CD4-positive, alpha-beta T cell treated with Interferon alpha-2 for 1 hour (primary cell): ENCODE measurements at places on chromosomes 3 and 15.

DNA sequence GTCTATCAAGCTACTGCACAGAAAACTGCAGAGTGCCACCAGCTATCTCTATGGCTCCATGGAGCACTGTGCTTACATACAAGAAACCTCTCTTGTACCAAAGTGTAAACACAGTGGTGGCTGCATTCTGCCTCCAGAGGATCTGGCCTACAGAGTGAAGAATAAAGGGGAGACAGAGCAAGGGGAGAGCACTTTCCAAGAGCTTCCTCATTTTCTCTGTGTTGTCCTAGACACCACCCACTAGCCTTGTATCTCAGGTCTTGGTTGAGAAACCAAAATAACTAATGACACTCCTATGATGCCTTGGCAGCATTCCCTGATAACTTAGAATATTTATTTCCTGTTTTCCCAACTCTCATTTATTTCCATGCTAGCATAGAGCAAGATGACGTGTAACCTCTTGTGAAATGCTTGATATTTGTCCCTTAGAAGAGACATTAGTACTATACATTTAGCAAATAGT, 56.9 kb upstream of the PHLDB2 start:
- DNase-seq = no peak

DNA sequence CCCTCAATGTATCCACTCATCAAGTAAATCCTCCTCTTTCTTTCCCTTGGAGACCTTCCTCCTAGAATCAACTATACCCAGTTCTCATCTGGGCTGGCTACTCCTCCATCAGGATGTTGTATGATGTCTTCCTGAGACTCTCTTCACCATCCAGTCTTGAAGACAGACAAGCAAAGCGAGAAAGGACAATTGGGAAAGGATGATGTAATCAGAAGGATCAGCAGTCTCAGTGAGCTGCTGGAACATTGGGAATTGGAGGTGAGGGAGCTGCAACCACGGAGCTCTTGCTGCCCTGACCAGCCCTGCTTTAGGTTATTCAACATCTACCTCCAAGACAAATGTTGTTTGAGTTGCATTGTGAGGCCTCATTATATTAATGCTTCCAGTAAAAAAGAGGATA, 48.0 kb upstream of the UBP1 start:
- no peak for DNase-seq

DNA sequence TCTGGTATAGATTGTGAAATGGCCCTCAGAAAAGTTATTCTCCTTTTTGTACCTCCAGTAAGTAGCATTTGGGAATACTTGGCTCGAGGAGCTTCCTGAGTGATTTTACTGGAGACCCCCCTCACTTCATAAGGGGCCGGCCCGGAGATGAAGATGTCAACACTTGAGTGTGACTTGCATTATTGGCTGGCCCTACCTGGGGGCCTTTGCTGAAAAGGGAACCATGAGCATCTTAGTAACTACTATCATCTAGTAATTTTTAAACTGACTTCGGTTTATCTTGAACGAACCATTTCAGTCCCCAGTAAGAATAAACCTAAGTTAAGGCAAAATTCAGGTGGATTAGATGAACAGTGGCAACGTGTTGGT, 1.3 kb downstream of the FAIM start:
- no peak for DNase-seq

- no peak for DNase-seq
Measured at GRCh38 chr15:92637626-92638025, 17.9 kb downstream of the FAM174B start.

- no peak for DNase-seq
Measured at GRCh38 chr3:179743913-179744312, 91.1 kb downstream of the USP13 start.

DNA sequence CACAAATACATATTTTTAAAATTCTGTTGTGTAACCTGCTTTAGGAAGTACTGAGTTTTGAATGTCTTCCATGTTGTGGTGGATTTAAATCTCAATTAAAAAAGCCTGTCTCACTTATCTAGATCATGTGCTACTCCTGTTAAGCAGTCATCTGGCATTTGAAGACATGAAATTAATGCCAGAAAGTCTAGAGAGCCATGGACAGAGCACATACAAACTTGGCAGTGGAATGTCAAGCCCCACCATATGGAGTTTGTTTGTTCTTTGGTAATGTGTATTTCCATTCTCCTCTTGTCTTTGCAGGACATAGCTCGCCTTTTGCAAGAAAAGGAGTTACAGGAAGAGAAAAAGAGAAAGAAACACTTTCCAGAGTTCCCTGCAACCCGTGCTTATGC, 39.3 kb upstream of the UTS2B start:
- DNase-seq = no peak

DNA sequence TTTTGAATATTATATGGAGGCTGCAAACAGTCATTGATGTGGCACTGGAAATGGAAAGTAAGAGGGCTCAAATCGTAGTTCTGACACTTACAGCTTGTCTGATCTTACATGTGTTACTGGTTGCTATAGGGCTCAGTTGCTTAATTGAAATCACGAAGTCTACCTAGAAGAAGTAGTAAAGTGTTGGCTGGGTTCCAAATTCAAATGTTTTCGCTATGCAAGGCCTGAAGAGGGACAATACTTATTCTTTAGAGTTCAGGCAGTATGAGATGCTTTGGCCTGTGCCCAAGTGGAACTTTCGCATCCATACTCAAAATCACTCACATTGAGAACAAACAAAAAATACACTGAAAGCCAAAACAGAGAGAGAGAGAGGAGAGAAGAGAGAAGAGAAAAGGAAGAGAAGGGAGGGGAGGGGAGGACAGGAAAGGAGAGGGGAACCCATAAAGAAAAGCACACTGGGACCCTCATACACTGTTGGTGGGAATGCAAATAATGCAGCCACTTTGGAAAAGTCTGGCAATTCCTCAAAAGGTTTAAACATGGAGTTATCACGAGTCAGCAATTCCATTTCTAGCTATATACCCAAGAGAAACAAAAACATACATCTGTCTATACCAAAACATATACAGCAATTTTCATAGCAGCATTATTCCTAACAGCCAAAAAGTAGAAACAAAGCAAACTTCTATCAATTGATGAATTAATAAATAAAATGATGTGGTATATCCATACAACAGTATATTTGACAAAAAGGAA, 2.9 kb upstream of the FXR1 start:
- DNase-seq = no peak

GRCh38 chr3:8624612-8625011, 20.0 kb downstream of the SSUH2 start:
- DNase-seq = no peak

- peak; percentile 87 for DNase-seq
Measured at GRCh38 chr3:52705688-52706686, at the start of the genes GLT8D1 and SPCS1. GLT8D1 (minus strand) TSS chr3:52705791; CDS start chr3:52700460, 5,331 bp downstream. SPCS1 (plus strand) TSS chr3:52706106; CDS start chr3:52706247, 141 bp downstream.

- no peak for DNase-seq
Measured at GRCh38 chr15:65050270-65050669, 5.1 kb downstream of the SLC51B start.

DNA sequence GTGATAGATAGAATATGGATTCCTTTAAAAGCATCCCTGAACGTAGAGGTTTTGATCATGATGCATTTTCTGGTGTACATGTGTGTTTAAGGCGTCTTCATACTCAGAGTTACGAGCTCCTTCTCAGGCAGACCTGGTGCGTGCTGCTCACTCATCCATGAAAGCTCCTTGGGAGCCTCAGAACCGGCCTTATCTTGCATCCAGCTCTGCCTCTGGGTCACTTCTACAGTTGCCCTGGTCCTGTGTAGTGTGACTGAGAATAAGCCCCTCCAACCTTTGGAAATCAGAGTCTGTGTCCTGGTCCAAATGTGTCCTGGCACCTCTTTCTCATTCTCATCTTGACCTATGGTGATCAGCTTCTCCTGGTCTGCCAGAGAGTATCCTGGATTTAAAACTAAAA, 17.3 kb upstream of the RARRES1 start:
- no peak for DNase-seq

DNA sequence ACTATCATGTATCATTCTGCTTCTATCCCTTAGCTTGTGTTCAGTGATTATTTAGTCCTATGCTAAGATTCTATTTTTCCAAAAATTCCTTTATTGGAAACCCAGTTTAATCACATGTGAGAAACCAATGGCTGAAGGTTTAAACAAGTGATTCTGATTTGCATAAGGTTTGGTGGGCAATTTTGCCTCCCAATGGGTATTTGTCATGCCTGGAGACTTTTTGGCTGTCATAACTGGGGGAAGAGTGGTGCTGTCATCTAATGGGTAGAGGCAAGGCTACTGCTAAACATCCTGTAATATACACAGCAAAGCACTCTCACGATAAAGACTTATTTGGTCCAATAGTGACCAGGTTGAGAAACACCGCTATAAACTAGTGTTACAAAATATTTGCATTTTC, 148.7 kb downstream of the ALCAM start:
- no peak for DNase-seq

GRCh38 chr3:171982828-171983227, 56.5 kb upstream of the FNDC3B start:
- DNase-seq = no peak

DNA sequence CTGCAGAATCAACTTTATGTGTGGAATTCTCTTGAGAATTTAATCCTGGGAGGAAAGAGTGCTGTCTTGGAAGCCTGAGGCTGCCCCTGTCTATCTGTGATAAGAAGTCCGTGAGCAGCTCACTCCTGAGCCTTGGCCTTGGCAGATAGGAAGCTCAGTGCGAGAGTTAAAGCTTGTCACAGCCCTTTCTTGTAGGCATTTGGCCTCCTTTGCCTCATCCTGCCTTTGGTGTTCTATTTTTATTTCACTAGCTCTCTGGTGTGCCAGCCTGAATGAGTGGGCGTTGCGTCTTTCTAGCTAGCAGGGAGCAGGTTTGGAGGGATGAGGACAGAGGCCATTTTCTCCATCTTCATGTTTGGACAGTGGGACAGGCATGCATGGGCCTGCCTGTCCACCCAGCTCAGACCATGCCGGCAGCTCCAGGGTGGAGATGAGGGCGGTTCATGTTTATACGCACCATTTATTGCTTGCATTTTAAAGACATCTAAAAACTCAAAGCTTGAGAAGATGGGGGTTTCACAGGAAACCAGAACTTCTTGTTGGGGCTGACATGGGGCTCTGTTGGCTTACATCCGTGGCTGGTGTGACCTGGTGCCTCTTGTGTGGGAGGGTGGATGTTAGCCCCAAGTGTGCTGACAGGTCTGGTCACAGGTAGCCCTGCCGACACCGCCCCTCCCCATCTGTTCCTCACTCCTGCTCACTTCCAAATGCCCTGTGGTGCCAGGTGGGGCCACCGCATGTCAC, 29.8 kb downstream of the IRAK2 start:
- peak; percentile 62 for DNase-seq

DNA sequence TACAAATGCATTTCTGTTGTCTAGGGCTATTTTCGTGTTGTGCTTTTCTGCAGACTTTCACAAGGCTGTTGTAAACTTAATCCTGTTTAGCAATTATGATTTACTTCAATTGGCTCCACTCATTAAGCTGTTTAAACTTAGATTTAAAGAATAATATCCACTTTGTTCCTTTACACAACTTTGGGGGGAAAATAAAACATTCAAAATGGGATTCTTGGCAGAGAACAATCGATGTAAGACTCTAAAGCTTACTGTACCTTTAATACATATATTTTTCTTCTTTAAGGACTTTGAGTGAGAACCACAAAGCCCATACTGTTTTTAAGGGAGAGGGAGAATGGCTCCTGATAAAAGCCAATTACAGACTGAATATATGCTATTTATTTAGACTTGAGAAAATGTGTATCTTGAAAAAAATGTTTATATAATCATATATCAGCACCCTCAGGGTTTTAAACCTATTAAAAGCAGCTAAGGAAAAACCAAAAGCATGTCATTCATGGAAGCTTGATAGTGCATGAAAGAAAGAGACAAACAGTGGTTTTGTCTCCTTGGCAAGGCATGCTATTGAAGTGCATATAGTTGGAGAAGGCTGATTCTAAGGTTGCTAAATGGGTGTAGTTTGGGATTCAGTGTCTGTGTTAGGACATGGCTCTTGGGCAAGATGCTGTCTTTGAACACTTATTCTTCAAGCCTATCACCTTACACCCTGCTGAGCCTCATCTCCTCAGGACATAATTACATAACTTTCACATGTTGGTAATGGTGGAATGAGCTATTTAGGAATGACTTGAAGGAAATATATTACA, 293.4 kb upstream of the TBC1D5 start:
- DNase-seq = no peak

DNA sequence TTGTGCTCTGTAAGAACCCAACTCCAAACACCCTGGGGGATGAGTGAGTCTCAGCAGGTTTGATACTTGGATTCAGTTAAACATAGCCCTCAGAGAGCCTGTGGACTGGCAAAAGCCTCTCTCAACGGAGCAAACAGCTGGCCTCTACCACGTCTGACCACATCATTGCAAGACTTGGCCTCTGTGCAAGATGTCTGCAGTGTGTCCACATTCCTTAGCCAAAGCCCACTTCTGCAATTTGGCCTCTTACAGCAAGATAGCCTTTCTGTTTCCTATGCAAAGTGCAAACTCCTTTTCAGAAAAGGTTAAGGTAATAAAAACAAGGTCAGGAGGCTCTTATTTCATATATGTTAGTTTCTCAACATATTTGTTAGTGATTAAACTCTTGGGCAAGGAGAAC, 27.9 kb downstream of the FBN1 start:
- DNase-seq = no peak

- DNase-seq = no peak
Measured at GRCh38 chr3:36895496-36896409, 49.1 kb downstream of the TRANK1 start.

GRCh38 chr3:42847731-42848130, 27.9 kb downstream of the CYP8B1 start:
- no peak for DNase-seq

- no peak for DNase-seq
Measured at GRCh38 chr3:88038566-88038965, 20.2 kb downstream of the CGGBP1 start.

- DNase-seq = no peak
Measured at GRCh38 chr15:95086531-95087252, 855.3 kb downstream of the MCTP2 start.

GRCh38 chr15:79901958-79902357, 5.1 kb upstream of the MTHFS start:
- DNase-seq = no peak

DNA sequence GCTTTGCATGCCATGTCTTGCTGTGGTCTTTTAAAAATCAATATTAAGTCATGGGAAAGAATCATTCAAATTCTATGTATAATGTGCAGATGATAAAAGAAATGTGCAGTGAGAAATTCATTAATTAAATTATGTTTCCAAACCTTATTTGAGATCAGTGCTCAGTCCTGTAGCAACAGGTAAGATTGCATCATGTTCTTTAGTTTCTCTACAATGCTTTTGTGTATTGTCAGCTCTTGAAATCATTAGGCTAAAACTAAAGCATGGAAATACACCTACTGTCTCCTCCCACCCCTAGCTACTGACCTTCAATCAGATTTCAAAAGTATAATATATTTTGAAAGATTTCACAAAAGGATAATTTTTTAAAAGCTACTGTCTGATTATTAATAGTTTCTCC, 612.7 kb downstream of the ROBO2 start:
- no peak for DNase-seq

- peak; percentile 68 for DNase-seq
Measured at GRCh38 chr3:113441051-113441770, at the start of gene CFAP44. CFAP44 (minus strand) TSS chr3:113441493; CDS start chr3:113433664, 7,829 bp downstream.

GRCh38 chr3:120399372-120399771, 50.2 kb upstream of the LRRC58 start:
- DNase-seq = no peak

- DNase-seq = peak; percentile 67
Measured at GRCh38 chr15:56919031-56919608, 676 bp downstream of the TCF12 start.
